ENCODE measurements at places on chromosomes 3 and 15.

GRCh38 chr15:101679806-101680205 lies 27.6 kb upstream of the TM2D3 start:
- no peak for DNase-seq

- no peak for DNase-seq
Measured at GRCh38 chr15:41233367-41233771, 2.3 kb downstream of the CHP1 start.

- DNase-seq, result no peak
Measured at GRCh38 chr3:172808969-172809546, 58.5 kb downstream of the ECT2 start.

- DNase-seq, result no peak
Measured at GRCh38 chr15:77097248-77097721, 26.4 kb upstream of the TSPAN3 start.

DNA sequence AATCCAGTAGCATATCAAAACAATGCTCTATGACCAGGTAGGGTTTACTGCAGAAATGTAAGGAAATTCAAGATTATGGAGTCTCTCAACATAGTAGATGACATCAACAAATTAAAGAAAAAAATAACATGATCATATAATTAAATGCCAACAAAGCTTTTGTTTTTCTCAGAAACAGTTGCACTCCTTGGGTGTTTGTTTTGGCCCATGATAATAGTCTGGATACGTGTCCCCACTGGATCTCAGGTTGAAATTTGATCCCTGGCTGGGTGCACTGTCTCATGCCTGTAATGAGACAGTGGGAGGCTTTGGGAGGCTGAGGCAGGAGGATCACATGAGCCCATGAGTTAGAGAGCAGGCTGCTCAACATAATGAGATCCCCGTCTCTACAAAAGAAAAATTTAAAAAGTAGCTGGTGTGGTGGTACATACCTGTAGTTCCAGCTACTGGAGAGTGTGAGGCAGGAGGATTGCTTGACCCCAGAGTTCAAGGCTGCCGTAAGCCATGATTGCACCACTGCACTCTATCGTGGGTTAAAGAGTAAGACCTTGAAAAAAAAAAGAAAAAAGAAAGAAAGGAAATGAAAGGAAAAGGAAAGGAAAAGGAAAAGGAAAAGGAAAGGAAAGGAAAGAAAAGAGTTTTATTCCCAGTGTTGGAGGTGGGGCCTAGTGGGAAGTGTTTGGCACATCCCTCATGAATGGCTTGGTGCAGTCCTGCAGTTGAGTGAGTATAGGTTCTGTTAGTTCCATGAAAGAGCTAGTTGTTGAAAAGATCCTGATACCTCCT lies 53.3 kb upstream of the FOXB1 start:
- DNase-seq, result no peak

DNA sequence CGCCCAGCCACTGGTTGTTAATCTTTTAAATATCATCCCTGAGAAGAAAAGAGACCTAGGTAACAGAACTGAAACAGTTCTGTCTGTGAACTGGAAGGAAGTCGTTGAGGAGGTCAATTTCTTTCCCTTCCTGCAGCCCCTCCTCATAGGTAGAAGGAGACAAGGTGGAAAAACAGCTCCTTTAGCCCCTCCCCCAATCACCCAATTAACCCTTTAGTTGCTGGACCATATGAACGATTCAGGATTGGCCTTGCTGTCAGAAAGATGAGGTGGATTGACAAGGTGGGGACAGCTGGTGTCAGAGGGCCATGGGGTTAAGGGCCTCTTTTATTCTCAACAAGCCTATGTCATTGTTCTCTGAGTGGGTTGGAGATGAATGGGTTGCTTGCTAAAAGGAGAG lies 36.0 kb upstream of the ZNF445 start:
- DNase-seq, result no peak

GRCh38 chr3:34947834-34948233 lies 691.5 kb upstream of the ARPP21 start:
- no peak for DNase-seq

DNA sequence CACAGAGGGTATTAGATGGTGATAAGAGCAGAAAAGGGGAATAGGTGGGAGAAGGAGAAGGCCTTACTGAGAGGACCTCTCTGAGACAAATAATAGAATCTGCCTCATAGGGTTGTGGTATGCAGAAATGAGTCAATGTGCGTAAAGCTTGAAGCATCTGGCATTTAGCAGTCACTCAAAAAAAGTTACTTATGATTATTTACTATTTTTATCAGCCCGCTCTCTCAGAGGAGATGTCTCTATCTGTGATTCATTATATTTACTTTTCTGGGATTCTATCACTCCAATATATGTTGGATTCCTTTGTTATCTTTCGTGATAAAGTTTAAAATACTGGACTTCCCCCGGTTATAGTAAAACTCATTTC lies 4.6 kb upstream of the TM4SF1 start:
- no peak for DNase-seq

GRCh38 chr3:38519651-38520050 lies 23.5 kb downstream of the EXOG start:
- no peak for DNase-seq

DNA sequence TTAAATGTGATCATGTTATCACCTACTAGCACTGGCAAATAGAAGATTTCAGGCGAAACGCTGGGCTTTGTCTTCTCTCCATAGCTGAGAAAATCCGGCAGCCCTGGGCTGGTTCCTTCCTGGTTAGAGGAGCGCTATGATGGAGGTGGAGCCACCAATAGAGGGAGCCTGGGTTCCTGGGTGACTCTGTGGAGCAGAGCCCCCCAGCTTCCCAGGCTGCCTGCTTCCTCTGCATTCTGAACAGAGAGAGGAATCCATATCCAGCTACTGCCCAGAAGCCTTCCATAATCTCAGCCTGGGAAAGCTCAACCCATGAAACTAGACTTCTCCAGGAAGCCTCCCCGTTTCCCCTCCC lies 32.6 kb upstream of the IQSEC1 start:
- no peak for DNase-seq

DNA sequence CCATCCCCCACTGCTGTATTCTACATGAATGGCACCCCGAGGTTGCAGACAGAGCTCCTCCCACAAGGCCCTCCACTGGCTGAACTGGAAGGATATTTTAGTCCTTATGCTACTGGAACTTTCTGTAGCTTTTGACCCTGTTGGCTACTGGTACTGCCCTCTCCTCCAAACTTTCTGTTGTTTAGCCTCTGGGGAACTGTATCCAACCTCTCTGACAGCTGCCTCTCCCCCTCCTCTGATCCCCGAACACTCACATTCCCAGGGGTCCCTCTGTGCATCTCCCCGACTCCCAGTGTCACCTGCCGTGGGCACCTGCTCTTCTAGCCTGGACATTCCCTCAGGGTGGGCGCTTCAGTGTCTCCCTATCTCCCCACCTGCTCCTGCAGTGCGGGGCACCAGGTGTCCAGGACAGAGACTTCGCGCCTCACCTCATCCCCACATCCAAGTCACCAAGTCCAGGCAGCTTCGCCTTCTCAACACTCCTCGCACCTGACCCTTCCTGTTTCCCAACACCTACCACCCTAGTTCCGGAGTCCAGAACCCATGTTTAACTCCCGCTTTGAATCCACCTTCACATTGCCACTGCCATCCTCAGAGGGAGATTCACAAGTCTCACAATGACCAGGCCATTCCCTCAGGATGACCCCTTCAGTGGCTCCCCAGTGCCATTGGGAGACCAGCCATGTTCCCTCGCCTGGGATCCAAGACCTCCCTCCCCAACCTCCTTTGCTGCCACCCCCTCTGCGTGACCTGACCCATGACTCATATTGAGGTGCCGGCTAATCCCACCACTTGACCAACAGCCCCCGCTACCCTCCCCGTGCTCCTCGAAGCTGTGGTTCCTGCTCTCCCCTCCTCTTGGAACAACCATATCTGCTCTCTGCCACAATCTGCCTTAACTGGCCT lies 34.2 kb downstream of the BDH1 start:
- no peak for DNase-seq

GRCh38 chr3:127779747-127780146 lies 42.6 kb downstream of the MGLL start:
- DNase-seq, result no peak

DNA sequence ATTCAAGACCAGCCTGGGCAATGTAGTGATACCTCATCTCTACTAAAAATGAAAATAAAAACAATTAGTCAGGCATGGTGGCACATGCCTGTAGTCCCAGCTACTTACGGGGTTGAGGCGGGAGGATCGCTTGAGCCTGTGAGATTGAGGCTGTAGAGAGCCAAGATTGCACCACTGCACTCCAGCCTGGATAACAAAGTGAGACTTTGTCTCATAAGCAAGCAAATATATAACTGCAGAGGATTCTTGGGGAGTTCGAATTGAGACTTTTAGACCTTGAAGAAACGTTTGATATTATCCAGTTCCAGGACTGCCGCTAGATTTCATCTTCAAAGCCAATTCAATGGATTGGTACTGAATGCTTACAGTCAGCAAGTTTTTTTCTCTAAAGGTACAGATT lies 11.9 kb upstream of the RARB start:
- DNase-seq, result no peak

DNA sequence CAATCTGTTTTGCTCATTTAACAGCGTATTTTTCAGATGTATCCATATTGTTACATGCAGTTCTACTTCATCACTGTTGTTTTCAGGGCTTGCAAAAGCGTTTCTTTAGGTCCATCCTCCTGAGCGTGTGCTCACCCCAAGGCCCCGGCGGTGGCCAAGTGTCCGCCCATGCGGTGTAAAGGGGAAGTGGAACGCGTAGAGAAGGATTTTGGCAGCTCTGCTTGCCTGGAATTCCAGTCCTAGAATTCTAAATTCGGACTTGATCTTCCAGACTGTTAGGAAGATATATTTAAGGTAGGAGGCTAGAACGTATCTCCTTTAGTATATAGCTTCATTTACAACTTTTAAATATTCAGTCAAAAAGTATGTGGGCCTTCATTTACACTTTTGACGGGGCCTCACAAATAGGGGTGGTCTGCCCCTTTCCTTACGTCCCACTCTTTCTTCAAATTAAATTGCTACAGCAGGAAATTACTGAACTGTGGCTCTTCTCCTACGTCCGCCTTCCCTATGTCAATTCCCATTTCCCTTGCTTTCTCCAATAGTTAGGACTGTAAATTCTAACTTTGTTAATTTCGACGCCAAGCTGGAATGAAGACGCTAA lies 609 bp upstream of the TBC1D23 start:
- no peak for DNase-seq

Data from activated CD8-positive, alpha-beta memory T cell treated with anti-CD3 and anti-CD28 coated beads for 4 hours (primary cell).